ENCODE measurements at places on chromosomes 12 and 14.

DNA sequence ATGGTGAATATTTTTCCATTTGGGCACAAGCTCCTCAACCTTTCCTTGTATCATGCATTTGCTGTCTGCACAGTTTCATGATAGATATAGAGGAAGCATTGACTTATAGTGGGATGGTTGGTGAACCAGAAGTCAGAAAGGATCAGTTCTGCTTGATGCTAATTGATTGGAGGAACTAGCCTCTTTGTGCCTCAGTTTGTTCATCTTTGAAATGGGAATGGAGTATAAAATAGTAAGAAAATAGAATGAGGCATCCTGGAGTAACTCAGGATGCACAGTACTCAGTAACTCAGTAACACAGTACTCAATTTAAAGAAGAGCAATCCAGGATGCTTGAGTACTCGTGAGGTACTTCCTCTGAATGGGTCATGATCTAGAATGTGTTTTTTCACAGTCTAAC lies 109.5 kb downstream of the UNC79 start:
- no peak for DNase-seq

DNA sequence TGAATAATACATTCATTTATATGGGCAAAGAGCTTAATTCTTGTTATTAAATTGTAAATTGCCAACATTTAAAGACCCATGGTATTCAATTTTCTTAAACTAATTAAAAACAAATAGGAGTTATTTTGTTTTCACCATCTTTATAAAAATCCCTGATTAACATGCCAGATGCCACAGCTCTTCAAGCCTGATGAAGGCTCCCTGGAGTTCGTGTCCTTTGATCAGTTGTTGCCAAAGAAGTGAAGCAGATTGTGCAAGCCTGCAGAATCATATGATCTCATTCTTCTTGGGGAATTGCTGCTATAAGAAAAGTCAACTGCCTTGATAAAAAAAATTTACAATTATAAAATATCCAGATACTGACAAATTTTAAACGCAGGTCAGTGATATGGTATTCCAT lies 288.3 kb upstream of the PPFIA2 start:
- no peak for DNase-seq

- DNase-seq: no peak
These were observed 55.2 kb downstream of the PDE3A start for GRCh38 chr12:20423557-20423956.

- DNase-seq: no peak
These were observed 25.5 kb downstream of the SPTLC2 start for GRCh38 chr14:77590845-77591485.

GRCh38 chr14:91337699-91338335 lies 79.8 kb downstream of the CCDC88C start:
- DNase-seq: no peak

- DNase-seq: no peak
These were observed at the start of gene NPFF for GRCh38 chr12:53506881-53507602. Gene NPFF (minus strand): TSS chr12:53507484. CDS start chr12:53507474, 10 bp downstream.

- DNase-seq: no peak
These were observed 114.8 kb downstream of the TMX1 start for GRCh38 chr14:51354846-51355245.

DNA sequence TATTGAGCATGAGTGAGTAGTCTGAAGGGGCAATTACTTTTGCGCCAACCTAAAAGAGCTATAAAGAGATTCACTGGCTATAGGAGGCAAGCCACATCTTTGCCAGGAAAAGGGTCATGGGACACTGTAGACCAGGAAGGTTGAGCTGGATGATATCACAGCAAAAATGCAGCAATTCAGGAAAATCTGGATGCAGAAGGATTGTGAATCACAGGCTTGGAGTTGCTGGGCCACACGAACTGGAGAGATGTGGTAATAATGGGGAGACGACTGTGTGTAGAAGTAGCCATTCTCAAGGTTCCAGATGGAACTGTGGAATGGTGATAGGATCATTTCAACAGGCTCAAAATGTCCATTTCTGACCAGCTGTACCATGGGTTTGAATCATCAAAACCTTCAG lies 151.4 kb upstream of the DAAM1 start:
- DNase-seq: no peak

DNA sequence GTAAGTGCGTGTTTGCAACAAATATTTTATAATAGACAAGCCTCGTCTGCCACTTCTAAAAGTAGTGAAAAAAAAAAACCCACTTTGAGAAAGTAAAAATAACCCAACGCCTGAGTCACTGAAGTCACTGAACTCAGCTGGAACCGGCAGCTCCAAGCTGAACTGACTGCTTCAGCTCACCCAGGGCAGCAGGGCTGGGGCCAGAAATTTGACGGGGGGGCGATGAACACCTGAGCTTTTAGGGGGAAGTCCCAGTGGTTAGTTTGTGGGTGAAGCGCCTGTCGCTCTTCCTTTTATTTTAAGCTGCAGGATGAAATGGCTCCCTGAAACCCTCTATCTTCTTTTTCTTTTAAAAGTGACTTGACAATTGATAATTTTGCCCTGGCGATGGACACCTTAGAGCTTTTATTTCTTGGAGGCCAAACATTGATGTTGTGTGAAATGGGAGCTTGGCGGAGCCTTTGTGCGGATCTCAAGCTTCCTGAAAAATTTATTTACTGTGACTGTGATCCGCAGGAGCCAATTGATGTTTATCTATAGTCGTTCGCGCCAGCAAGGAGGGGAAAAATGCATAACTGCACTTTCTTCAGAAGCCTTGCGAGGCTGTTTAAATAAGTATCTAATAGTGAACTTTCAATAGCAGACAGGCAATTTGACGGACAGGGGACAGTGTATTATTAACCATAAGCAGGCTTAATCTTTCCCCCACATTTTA lies 173.2 kb upstream of the MYL2 start:
- DNase-seq: no peak

DNA sequence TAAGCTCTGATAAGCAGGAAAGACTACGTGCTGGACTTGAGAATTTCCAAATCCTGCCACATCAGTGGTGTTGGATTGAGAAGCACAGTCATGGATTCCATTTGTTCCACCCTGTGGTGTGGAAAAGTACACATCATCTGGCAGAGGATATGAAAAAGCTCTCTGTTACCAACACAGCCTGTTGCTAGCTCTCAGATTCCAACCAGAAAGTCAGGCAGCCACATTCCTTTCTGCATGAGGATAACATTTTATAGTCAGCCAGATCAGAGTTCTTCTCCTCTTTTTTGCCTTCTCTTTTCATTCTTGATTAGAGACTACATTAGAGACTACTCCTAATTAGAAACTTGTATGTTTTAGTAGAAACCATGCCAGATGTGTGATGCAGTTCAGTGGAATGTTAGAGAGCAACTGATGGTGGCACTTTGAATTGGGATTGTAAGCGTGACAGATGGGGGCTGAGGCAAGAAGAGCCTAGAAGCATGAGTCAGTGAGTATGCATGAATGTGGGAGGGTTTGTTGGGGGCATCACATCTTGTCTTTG lies 61.2 kb upstream of the STXBP6 start:
- DNase-seq: no peak

GRCh38 chr12:88035907-88036289 lies 6.7 kb upstream of the C12orf50 start:
- DNase-seq: no peak

DNA sequence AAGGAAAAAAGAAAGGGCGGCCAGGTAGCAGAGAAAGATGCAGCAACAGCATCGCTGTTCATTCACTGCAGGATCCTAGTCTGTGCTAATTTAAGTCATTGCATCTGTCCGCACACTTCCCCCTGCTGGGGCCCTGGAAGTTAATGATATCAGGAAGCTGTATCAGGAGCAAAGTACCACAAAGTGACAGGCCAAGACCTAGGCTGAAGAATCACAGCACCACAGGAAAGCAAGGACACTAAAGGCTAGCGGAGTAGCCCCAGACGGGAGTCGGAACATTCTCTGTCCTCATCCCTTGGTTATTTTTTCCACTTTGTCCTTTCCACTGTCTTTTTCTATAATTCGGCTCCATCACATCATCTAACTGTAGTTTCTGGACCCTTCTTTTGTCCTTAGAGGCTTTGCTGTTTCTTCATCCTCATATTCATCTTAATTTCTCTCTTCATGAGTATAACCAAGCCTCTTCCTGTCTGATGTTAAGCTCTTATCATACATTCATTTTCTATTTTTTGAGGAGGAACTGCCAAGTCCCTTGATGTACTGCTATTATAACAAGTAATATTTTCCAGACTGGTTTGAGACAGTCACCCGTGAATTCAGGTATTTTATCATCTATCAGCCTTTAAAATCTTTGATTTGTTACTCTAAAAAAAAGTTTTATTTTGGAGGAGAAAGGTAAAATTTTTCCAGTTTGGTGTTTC lies 28.3 kb downstream of the DUSP16 start:
- DNase-seq: no peak

DNA sequence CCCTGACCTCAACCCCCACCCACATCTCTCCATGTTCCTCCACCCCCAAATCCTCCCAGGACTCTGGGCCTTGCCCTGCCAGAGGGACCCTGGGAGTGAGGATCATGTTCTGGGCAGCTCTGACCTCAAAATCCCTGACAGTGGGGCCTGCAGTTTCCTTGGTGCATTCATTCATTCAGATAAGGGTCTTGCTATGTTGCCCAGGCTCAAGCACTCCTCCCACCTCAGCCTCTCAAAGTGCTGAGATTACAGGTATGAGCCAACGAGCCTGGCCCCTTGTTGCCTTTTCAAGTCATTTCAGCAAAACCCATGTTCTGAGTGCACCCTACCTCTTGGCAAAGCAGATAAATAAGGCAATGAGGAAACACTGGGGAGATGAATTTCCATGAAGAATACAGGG lies 29.6 kb downstream of the ARL6IP4 start:
- no peak for DNase-seq

DNA sequence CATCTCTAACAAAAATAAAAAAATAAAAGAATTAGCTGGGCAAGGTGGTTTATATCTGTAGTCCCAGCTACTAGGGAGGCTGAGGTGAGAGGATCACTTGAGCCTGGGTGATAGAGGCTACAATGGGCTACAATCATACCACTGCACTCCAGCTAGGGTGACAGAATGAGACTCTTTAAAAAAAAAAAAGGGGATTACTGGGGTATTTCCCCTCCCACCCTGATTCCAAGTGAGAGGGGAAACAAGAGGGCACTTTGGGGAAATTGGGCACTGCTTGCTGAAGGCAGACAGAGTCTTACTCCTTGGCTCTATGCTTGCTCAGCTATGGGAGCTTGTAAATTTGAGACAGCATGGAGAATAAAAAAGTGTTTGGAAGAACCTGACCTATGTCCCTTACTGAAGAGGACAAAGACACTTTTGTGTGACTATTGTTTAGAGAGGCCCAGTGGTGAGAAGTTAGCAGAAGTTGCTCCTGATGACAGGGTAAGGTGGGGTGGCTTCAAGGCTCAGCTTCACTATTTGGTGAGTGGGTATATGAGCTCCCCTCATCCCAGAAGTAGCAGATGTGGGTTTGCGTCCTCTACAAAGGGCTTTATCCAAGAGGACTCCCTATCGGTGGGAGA lies 44.0 kb downstream of the KLRG1 start:
- DNase-seq: no peak

- DNase-seq: no peak
These were observed 190.4 kb upstream of the FAR2 start for GRCh38 chr12:28958553-28959195.

GRCh38 chr14:61963926-61964325 lies 201.7 kb downstream of the SNAPC1 start:
- DNase-seq: no peak

- no peak for DNase-seq
These were observed at the start of gene SDS for GRCh38 chr12:113403435-113404415. Gene SDS (minus strand): TSS chr12:113403887. CDS start chr12:113399708, 4,179 bp downstream.

DNA sequence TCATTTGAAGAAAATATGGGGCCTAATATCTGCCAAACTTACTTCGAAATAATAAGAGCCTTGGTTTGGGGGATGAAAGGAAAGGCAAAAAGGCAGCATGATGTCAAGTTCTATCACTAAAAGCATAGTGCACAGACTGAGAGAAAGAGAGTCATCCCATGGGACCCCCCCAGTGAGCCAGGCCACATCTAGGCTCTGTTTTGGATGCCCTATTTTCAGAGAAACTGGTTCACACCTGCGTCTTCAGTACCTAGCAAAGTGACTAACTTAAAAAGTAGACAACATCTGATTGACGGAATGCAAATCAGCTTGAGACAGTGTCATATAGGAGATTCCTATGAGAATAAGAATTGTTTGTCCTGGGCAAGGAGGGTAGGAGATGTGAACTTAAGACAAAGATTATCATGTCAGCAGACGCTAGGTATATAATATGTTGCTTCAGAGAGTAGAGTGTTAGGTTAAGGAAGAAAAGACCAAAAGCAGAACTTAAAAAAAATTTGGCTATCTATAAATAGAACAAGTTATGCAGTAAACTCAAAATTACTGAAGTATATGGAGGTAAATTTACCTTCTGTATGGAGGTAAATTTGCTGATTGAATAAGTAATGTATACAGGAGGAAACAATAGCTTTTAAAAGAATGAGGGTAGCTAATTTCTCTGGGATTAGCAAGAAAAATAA lies 148.2 kb downstream of the SLC41A2 start:
- DNase-seq: no peak

GRCh38 chr14:92650581-92651105 lies 97.8 kb downstream of the LGMN start:
- no peak for DNase-seq

DNA sequence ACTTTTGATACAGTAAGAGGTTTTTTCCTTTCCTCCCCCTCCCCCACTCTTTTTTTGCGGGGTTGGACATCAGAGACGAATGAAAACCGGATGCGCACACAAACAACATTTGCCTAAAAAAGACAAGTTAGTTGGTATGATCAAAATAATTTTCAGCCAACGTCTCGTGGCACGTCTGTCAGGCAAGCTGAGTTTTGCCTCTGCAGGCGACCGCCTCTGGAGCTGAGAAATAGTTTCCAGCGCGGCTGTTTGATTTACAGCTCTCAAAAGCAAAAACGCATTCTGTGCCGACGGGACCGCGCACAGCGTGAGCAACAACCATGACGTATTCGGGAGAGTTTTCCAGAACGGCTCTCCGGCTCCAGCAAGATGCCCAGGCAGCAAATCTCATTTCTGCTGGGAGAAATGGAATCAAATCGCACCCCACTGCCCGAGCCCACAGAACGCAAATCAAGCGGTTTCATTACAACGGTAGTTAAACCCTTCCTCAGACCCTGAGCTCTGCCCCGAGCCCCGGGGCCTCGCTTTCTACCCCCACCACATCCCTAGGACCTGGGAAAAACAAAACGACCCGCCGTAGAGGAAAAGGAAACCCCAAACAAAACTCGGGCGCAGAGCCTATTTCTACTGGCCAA lies 14.2 kb upstream of the CALM1 start:
- peak; percentile 47 for DNase-seq

GRCh38 chr12:46005823-46006222 lies 15.4 kb upstream of the SCAF11 start:
- no peak for DNase-seq

GRCh38 chr14:101056446-101056845 lies 152.9 kb upstream of the RTL1 start:
- no peak for DNase-seq

GRCh38 chr12:40158592-40159111 lies 52.8 kb upstream of the SLC2A13 start:
- no peak for DNase-seq

DNA sequence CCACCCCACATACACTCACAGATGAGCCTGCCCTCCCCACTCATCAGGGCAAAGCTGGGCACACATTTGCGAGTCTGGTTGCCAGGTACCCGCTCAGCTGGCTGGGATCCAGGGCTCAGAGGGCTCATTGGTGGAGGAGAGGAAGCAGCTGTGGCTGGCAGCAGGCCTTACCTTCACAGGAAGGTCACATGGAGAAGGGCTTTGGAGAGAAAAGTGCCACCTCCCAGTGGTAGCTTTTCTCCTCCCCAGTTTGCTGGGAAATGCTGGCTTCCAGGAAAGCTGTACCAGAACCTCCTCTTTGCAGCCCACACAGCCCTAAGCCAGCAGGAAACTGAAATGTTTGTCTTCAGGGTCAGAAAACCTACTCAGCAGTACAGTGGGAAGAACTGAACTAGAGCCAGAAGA lies 55.6 kb downstream of the LGMN start:
- no peak for DNase-seq
